LHCN-M2 (cell line): ENCODE measurements at places on chromosomes 11 and 22.

GRCh38 chr11:117743121-117743815 lies 53.7 kb downstream of the DSCAML1 start:
- DNase-seq, result no peak

DNA sequence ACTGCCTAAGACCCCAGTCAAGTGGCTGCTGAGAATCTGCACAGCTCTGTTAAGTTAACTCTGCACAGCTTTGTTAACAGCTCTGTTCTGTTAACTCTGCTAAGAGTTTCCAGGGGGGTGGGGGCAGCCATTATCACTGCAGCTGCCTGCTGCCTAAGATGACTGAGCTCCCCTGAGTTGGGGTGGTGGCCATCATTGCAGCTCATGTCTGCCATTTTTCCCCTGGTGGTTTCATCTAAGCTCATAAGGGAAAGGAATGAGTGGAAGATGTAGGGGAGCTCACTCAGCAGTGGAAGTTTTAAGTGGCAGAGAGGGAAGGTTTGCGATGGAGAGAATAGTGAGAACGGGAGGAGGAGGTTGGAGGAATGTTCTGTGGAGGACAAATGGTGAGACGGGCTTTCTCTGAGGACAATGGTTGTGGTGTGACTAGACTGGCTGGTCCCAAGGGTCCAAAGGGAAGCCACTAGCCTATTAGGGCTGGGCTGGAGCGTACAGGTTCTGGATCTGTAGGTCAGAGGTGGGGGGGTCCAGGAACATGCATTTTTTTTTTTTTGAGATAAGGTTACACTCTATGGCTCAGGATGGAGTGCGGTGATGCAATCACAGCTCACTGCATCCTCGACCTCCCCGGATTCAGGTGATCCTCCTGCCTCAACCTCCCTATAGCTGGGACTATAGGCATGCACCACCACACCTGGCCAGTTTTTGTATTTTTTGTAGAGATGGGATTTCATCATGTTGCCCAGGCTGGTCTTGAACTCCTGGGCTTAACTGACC lies 13.5 kb upstream of the PLET1 start:
- DNase-seq, result no peak

GRCh38 chr11:55357560-55358184 lies 10.1 kb upstream of the OR4A15 start:
- DNase-seq, result no peak

DNA sequence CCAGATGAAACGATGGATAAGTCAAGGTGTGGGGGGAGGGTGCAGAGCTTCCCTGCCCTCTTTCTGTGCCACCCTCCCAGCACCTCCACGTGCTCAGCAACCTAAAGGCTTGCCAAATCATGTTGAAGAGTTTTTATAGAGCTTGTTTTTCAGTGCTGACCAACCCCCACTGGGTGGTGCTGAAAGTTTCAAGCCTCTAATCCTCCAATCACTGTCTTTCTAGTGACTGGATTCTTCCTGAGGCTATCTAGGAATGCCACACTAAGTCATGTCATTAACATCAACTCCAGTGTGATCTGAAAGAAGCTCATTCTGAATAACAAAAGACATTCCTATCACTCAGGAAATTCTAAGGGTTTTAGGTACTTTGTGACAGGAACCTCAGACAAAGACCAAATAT lies 382.6 kb downstream of the DYNC2H1 start:
- DNase-seq, result no peak

DNA sequence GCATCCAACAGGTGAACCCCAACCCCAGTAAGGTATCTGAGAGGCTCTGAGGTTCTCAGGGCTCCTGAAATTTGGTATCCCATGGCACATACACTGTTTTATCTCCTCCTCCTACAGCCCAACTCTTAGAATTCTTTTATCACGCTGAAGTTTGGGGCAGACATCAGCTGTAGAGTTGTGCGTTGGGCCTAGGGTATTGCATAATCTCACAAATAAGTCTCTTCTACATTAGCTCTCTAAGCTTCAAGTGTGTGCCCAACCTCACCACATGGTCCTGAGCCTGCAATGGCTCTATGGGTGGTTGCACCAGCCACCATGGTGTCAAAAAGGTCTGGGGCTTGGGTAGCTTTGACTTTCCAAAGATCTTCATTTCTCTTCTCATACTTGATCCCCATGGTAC lies 603.0 kb downstream of the BUD13 start:
- DNase-seq, result no peak

GRCh38 chr22:49169074-49169744 lies 658.5 kb downstream of the BRD1 start:
- no peak for DNase-seq

DNA sequence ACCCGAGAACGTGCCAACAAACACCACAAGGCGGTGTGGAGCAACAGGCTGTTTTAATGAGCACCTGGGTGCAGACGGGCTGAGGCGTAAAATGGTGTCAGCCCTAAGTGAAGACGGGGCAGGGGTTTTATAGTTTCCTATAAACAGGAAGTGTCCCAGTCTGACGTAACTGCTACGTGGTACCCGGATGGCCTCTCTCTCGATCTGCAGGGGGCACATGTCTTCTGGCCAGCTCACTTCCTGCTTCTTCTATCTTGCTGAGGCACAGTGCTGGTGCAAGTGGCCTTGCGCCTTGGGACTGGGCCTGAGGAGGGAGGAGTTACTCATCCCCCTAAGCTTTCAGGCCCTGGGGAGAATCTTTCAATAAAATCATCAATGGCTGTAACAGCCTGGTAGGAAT lies 20.9 kb downstream of the OOSP3 start:
- DNase-seq, result no peak
